PC-9 (cell line): ENCODE measurements at places on chromosomes 3 and 15. TPM values are rescaled to one million over a fixed set of nuclear protein-coding genes. Genes with fewer than 3 reads are reported as not detected.

DNA sequence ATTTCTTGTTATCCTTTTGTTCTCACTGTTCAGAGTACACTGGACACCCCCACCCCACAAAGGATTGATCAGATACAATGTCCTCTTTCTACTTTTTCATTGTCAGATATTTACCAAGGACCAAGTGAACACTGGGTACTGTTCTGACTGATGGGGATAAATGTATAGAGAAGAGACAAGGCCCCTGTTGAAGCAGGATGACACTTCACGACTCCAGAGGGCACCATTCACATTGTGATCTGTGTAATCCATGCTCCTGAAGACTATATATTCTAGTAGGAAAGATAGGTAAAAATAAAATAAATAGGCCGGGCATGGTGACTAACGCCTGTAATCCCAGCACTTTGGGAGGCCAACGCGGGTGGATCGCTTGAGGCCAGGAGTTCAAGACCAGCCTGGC, 7.2 kb upstream of the CRYGS start:
- peaks cover 13% of the 10 kb centered on the region; the same call in 1 of the 2 replicates for H3K36me3 ChIP-seq
- no peaks in the 10 kb centered on the region for H3K27me3 ChIP-seq
- H3K4me3 ChIP-seq = no peak overlapping the region
- no peaks in the 10 kb centered on the region for H3K4me1 ChIP-seq
- no peak for DNase-seq

DNA sequence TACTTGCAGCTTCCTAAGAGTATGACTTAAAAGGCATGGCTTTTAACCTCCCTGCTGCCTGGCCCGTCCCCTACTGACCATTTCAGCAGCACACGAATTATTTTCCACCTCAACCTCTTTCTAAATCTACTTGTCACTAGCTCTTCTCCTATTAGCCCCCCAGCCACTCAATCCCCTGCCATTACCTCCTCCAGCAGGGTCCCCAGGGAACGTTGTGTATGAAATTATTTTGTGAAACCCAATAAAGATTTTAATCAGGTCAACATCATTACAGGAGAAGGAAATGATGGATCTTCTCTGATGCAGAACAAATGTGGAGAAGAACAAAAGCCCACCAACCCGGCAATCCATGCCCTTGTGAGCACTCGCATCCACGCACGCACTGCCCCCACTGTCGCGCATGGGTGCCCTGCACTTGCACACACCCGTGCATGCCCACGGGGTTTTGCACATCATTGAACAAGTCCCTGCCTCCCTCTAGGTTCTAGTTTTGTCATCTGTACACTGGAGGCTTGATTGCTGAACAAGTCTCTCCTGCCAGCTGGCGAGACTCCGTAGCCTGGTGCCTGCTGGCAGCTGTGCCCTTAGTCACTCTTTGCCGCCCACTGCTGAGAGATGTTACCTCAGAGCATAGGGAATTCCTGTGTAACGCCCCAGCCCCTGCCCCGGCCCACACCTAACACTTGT, 51.6 kb downstream of the LINGO1 start:
- H3K27me3 ChIP-seq = peaks cover 53% of the 10 kb centered on the region
- H3K4me1 ChIP-seq = no peaks in the 10 kb centered on the region
- H3K36me3 ChIP-seq = no peaks in the 10 kb centered on the region
- DNase-seq = no peak
- H3K4me3 ChIP-seq = no peak overlapping the region
- H3K27ac ChIP-seq = no peak overlapping the region

DNA sequence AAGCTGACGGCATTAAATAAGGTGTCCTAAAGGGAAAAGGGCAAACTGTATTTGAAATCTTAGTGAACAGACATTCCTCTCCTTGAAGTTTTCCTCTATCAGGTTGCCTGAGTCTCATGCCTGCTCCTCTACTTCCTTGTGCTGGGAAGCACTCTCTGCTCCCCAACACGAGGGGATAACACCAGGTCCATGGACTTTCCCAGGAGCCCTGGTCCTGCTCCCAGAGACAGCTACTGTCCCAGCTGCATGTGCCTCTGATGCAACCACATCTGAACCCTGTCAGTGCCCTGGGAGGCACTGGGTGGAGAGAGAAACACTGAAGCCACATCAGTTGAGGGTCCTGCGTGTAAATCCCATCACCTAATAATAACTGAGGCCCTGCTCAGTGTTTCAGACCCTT, 7.4 kb downstream of the TLR9 start:
- peaks cover 66% of the 10 kb centered on the region for H3K4me1 ChIP-seq
- no peak for DNase-seq
- peak overlapping the region; percentile 97 for H3K27ac ChIP-seq

- no peaks in the 10 kb centered on the region for H3K36me3 ChIP-seq
- no peak overlapping the region for H3K4me3 ChIP-seq
- H3K27me3 ChIP-seq = no peaks in the 10 kb centered on the region
- H3K27ac ChIP-seq = peak overlapping the region; percentile 71
Measured at GRCh38 chr3:193843474-193844301, 250.7 kb downstream of the OPA1 start.

DNA sequence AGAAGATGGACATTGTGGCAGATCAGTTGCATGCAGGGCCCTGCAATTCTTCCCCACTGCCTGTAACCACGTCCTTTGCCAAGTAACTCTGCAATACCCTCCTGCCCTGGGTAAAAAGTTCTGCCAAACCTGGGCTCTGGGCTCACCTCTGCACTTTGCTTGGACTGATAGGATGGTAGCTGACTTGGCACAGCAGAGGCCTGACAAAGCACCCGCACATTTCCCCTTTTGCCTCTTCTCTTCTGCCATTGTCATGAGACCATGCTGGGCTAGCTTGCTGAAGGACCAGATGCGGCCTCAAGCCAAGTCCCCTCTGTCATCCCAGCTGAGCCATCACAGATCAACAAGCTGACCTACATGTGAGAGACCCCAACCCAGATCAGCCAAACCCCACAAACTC, 122.4 kb downstream of the SMAD6 start:
- DNase-seq = no peak
- no peak overlapping the region for H3K4me3 ChIP-seq
- peaks cover 9% of the 10 kb centered on the region for H3K4me1 ChIP-seq
- H3K36me3 ChIP-seq = no peaks in the 10 kb centered on the region
- H3K27me3 ChIP-seq = no peaks in the 10 kb centered on the region

GRCh38 chr3:44894485-44894884, 20.1 kb downstream of the TGM4 start:
- H3K27me3 ChIP-seq = no peaks in the 10 kb centered on the region
- no peak for DNase-seq
- H3K27ac ChIP-seq = no peak overlapping the region
- H3K4me1 ChIP-seq = peaks cover 9% of the 10 kb centered on the region; the same call in 1 of the 2 replicates

- H3K4me1 ChIP-seq = 0 out of 2 replicates have a peak, but pooled peaks cover 8% of the 10 kb centered on the region
- H3K27ac ChIP-seq = no peak overlapping the region
Measured at GRCh38 chr3:61861410-61861809, 300.0 kb downstream of the PTPRG start.

DNA sequence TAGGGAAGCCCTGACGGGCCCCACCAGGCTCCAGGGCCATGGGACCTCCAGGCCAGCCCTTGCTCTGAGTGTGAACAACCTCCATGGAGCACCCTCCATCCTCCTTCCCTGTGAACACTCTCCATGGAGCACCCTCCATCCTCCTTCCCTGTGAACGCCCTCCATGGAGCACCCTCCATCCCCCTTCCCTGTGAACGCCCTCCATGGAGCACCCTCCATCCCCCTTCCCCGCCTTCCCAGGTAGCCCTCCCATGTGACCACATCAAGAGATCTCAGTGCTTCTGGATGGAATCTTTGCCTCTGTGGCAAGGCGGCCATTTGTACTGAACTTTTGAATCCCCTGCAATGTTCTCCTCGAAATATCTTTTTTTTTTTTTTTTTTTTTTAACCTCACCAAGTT, 66.5 kb downstream of the CHSY1 start:
- DNase-seq = no peak
- no peaks in the 10 kb centered on the region for H3K36me3 ChIP-seq
- H3K4me1 ChIP-seq = no peaks in the 10 kb centered on the region
- no peak overlapping the region for H3K4me3 ChIP-seq
- H3K27me3 ChIP-seq = no peaks in the 10 kb centered on the region
- no peak overlapping the region for H3K27ac ChIP-seq

DNA sequence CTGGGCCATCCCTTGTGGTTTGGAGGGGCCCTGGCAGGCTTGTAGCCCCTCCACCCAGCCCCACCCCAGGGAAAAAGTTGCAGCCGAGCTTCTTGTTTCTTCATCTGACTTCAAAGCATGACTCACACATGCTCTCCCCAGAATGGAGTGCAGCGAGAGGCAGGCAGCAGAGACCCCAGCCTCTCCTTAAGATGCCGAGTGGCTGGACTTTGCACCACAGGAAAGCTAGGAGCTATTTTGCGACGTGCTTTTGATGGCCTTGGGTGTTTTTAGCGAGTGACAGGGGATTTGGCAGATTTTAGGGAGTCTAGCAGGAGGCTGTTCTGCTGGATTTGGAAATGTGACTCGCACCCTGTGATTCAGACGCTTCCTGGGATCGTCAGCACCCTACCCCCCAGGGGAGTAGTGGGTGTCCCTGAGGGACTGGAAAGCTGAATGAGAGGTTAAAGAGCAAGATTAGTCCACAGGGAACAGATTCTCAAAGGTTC, 14.2 kb downstream of the BAHD1 start:
- H3K4me1 ChIP-seq = peaks cover 27% of the 10 kb centered on the region
- no peaks in the 10 kb centered on the region for H3K27me3 ChIP-seq
- peak; percentile 39 for DNase-seq

DNA sequence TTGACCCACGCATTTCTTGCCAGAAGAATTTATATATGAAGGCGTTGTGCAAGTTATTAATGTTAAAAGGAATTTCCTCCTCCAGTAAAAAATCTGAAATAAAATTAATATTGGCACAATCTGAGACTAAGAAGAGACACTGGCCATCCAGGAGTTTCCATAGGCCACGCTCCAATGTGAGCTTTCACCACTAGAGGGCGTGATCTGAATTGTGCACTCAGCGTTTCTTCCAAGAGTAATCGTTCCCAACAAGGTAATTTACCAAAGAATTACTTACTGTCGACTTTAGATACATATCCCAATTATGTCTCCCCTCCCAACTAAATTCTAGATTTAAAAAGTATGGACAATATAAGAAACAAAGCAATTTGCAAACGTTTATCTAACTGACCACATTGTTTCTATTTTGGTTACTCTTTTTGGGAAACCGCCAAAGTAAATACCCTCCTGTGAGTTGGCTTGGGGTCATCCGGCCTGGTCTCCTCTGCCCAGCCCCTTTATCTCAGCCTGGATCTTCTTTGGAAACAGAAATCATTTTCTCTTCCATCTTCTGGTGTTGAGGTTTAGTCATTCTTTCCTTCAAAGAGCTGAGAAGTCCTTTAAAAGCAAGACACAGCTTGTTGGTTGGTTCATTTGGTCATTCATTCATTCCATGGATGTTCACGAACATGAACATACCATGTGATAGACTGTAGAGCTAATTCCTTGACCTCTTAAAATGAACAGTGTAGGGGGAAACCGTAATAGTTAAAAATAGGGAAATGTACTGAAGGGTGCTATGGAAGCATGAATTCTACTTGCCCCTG, 26.2 kb downstream of the POLR2M start:
- no peaks in the 10 kb centered on the region for H3K27me3 ChIP-seq
- no peaks in the 10 kb centered on the region for H3K4me1 ChIP-seq
- DNase-seq = peak; percentile 45
- no peaks in the 10 kb centered on the region for H3K36me3 ChIP-seq

GRCh38 chr3:149245738-149246451, 24.3 kb upstream of the CP start:
- H3K4me1 ChIP-seq = peaks cover 23% of the 10 kb centered on the region
- no peaks in the 10 kb centered on the region for H3K27me3 ChIP-seq
- no peak overlapping the region for H3K4me3 ChIP-seq
- H3K27ac ChIP-seq = no peak overlapping the region
- no peak for DNase-seq
- no peaks in the 10 kb centered on the region for H3K36me3 ChIP-seq

- peaks cover 28% of the 10 kb centered on the region for H3K27me3 ChIP-seq
- H3K4me1 ChIP-seq = no peaks in the 10 kb centered on the region
- no peak overlapping the region for H3K4me3 ChIP-seq
- H3K27ac ChIP-seq = no peak overlapping the region
- no peak for DNase-seq
Measured at GRCh38 chr15:66092053-66093016, 161.2 kb downstream of the MEGF11 start.

The NOX5 gene
- 0.85 and 1.5 TPM in 2 replicates for total RNA-seq

The GAP43 gene
- not detected in 2 replicates for total RNA-seq

The TADA3 gene
- 72.4 and 99.1 TPM in 2 replicates for total RNA-seq
